ENCODE measurements at places on chromosomes 1 and 21. TPM values are rescaled to one million over a fixed set of nuclear protein-coding genes. Genes with fewer than 3 reads are reported as not detected.

DNA sequence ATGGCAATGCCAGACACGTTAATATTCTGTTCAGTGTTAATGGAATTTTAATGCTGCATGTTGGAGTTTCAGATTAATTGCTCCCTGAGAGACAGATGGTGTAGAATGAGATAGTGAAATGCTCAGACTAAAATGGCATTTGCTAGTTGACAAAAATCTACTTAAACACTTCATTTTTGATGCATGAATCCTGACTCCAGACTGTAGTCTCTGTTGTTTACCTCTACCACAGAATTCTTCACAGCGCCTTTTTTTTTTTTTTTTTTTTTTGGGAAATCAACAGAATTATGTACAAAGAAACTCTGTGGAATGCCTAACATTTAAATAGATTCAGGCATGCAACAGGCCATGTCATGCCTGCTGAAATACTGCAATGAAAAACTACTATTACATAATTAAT is 111.3 kb downstream of the PLPPR5 start:
- DNase-seq, result no peak

GRCh38 chr1:150210706-150211105 is 25.2 kb downstream of the ANP32E start:
- no peak for DNase-seq

The CRABP2 gene
- total RNA-seq, result 88.7 TPM

The CYYR1 gene
- 4.1 TPM for total RNA-seq
